ENCODE measurements at places on chromosomes 12 and 14.

GRCh38 chr12:100675432-100675831 is 101.9 kb downstream of the GAS2L3 start:
- DNase-seq, result peak; percentile 81

DNA sequence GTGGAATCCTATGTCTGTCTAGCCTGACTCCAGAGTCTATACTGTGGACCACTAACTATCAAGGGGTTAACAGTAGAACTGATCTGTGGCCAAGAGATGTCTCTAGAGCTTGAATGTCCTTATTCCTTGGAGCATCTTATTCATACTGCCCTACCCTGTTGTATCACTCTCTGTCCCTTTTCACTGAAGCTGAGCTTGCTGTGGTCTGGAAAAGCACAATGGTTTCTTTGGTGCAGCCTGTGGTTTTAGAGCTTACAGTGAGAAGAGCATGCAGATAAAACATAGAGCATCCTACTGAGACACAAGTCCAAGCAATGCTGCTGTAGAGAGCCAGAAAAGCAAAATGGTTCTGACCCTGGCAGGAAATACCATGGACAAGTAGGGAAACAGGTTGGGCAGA is 367.0 kb upstream of the ATP2B1 start:
- no peak for DNase-seq

DNA sequence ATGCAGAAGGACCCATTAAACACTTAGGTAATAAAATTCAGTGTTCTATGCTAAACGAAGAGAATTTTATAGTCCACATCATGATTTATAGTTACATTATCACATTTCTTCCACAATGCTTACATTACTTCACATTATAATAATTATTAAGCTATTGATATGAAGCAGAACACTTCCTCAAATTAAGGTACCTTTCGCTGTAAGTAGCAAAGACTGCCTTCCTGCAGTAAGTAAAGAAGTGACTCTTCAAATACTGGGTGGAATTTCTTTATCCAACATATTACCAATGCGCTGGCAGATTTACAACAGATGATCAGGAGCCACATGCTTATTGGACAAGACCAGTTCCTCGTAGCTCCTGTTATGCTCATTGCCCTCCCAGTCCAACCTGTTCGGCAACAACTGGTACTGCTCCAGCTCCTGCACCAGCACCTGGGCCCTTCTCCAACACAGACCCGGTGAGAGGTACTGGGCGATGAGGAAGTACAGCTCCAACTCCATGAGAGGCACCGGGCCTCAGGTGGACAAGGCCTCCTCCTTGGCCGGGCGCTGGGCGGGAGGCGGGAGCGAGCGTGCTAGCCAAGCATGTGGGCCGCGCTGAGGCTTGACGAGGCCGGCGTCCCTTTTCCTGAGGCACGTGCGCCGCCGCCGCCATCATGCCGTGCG is 210.7 kb upstream of the ATP2B1 start:
- DNase-seq, result no peak

DNA sequence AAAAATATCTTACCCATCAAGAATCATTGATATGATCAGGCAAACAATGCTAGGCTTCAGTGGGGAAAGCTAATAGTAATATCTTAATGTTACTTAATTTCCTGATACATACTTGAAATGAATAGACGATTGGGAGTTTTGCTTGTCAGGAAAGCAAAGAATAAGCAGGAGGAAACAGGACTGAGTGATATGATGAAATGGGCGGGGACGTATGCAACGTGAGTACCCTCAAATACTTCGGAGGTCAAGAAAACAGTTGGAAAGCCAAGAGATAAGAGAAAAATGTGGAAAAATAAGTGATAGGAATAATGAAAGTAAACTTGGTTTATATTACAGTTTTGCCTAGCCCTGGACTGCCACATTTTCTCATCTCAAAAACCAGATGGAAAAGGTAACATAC is 49.2 kb downstream of the METTL25 start:
- peak; percentile 55 for DNase-seq

DNA sequence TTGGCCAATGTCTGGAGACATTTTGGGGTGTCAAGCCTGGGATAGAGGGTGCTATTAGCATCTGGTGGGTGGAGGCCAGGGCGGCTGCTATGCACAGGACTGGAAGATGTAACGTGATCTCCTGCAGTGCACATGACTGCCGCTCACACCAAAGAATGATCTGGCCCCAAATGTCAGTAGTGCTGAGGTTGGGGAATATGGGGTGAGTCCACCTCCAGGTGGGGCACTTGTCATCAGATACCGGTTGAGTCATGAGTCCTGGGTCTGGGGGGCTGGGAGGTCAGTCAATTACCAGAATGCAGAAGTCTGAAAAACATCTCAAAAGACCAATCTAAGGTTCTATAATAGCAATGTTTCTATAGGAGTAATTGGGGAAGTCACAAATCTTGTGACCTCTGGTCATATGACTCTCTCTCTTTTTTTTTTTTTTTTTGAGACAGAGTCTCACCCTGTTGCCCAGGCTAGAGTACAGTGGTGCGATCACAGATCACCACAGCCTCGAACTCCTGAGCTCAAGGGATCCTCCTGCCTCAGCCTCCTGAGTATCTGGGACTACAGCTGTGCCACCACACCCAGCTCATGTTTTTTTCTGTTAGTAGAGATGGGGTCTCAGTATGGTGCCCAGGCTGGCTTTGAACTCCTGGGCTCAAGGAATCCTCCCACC is 6.0 kb upstream of the SDSL start:
- DNase-seq, result no peak

DNA sequence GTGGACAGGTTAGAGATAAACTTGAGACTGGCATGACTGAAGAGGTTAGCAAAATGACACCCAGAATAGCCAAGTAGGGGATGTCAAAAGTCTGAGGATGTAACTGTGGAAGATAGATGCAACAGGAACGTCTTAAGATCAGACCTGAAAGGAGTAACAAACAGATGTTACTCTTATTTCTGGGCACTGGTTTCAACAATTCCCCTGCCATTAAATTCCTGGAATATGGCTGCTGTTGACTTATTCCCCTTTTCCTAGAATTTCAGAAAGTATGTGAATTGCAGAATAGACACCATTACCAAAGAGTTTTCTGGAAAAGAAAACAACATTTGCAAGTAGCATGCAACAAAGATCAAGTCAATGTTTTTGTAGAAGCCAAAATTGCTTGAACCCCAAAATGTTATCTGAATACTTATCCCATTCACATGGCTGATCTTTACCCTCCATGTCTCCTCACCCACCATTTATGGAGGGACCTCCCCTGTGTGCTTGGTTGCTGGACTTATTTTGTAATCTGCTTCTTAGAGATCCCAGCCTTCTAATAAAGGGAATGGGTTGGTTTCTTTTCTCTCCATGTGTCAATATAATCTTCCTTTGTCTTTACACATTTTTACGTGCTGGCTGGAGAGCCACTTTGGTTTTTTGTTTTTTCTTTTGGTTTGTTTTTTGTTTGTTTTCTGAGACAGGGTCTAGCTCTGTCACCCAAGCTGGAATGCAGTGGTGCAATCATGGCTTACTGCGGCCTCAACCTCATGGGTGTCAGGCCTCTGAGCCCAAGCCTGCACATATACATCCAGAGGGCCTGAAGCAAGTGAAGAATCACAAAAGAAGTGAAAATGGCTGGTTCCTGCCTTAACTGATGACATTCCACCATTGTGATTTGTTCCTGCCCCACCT is 57.0 kb downstream of the BBS10 start:
- DNase-seq, result peak; percentile 57

- DNase-seq, result no peak
Measured at GRCh38 chr14:74587363-74587707, 24.7 kb downstream of the LTBP2 start.

DNA sequence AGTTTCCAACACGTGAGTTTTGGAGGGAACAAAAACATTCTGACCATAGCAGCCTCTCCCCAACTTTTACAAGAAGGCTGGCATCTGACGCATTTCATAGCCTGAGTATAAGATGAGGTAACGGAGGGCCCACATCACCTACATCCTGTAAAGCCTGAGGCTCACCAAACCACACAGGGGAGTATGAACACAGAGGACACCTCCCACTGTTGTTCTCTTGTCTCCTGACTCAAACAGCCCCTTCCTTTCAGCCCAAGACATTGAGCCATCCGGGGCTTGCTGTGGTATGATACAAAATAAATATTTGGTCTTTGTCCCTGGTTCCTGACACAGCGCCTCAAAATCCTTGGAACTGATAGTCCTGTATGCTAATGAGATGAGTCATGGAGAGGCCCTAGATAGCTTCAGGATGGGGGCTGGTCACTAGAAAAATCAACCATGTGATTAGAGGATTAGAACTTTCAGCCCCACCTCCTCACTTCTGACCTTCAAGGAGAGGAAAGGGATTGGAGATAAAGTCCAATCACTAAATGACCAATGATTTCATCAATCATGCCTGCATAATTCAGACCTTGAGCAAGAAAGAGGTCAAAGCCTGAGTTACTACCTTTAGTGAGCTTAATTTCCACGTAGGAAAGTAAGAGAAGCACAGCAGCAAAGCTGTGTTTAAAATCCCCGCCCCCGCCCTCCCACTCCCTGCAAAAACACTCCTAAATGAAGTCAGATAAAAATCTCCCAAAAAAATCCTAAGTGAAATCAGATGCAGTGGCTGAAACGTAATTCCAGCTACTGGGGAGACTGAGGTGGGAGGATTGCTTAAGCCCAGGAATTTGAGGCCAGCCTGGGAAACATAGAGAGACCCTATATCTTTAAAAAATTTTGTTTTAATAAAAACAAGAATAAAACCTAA is 236.4 kb downstream of the PCNX1 start:
- peak; percentile 57 for DNase-seq

DNA sequence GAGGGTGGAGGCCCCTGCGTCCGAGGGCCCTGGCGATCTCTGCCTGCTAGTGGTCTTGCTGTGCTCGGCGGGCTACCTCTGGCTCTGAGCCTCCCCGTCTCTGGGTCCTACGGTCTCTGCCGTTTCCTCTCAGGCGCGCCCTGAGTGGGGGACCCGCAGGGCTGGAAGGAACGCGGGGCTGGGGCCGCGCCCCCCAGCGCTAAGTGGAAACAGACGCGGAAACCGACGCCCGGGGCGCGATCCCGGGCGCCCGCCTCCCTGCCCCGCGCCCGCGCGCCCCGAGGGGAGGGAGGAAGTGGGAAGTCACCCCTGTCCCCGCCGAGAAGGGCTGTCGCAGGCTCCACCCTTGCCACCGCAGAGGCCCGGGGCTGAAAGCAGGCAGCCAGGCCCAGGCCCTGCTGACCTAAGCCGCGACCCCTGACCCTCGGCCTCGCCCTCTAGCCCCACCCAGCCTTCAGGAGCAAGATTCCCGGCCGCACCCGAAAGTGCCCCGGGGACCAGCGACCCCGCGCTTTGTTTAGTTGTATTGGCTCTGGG is 831 bp downstream of the CRIP1 start:
- DNase-seq, result no peak

DNA sequence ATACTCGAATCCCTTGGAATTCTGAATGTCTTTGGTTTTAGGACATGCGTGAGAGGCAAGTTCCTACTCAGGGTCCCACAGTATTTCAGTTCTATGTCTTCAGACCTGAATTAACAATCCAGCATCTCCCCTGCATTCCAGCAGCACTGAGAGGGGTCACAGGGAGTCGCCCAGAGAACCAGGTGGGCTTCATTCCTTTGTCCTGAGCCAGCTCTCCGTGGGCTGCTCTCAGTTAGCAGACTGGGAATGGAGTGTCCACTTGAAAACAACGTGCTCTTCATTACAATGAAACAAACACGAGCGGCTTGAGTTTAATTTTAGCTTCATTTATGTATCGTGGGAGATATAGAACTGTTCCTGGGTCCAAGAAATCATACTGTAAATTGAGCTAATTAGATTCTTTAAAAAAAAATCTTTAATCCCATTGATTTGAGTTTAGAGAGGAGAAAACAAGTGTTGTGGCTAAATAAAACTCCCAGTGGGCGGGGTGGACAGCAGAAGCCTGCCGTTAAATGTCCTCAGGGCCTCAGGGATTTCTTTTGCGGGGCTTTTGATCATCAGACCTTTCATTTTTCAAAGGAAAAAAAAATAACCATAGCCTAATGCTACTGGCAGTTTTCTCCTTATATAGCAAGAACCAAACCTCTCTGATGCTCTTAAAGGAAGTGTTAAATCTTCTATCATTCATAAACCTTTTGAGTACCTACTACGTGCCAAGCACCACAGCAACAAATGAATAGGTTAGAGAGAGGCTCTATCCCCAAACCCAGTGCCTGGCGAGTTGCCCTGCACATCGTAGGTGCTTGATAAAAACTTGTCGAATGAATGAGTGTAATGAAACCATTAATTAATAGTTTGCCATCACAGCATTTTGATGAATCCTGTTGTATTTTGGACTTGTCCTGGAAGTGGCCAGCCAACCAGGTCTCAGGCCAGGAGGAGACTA is 140.4 kb downstream of the CHST11 start:
- no peak for DNase-seq

GRCh38 chr12:28278499-28278898 is 88.2 kb downstream of the CCDC91 start:
- DNase-seq, result no peak

DNA sequence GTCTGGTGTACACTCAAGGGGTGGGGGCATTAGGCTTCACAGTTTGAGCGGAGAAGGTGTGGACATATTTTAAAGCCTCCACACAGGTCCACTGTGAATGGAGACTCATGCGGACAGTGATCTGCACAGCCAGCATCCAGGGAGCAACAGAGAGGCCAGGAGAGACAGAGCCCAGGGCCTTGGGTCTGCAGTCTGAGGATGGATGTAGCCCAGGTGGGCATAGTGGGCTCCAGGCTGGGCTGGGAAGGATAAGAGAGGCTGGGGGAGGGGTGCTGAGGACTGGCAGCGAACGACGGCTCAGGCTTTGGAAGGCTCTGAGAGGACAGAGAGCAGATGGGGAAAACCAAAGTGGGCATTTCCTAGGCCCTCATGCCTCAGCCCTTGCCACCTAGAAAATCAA is 128.8 kb downstream of the PAPOLA start:
- DNase-seq, result no peak

DNA sequence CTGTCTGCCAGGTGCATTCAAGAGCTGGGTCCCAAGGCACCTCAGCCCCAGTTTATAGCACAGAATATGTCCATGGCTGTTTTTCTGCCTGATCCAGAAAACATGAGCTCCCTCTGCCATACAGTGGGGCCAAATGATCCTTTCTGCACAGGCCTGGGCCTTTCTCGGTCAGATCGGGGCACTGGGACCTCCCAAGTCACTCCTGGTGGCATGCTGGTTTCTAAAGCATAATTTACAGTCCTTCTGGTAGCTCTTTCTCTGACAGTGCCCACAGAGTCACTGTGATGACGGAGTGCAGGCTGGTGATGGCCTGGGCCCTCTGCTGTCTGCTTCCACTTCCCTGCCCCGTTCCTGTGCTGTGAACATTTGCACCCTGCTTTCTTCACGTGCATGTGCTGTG is 99.2 kb downstream of the ADGRD1 start:
- no peak for DNase-seq

DNA sequence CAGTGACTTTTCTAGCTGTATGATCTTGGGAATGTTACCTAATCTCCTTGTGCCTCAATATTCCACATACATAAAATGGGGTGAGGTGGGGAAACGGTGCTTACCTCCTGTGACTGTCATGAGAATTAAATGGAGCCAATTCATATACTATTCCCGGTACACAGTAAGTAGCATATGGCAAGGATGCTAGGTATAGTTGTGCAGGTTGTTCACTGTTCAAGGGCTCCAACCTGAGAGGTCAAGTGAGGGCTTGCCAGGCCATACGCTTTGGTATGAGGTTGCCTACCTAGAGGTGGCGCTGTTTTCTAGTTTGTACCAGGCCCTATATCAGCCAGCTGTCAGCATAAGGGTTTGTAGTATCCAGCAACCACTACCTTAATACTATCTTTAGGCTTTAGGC is 3.6 kb upstream of the BATF start:
- DNase-seq, result no peak

- no peak for DNase-seq
Measured at GRCh38 chr12:116373572-116374206, 96.2 kb upstream of the MED13L start.

- peak; percentile 62 for DNase-seq
Measured at GRCh38 chr14:60092526-60092920, 800 bp downstream of the PCNX4 start.
